Stimulated activated CD4-positive, alpha-beta T cell treated with anti-CD3 and anti-CD28 coated beads, Interleukin-1b, Interleukin-23, amount 100 ng/mL, for 4 hours (primary cell): ENCODE measurements at places on chromosomes 7 and 10.

GRCh38 chr7:83921271-83921940, 272.5 kb upstream of the SEMA3E start:
- no peak for DNase-seq

DNA sequence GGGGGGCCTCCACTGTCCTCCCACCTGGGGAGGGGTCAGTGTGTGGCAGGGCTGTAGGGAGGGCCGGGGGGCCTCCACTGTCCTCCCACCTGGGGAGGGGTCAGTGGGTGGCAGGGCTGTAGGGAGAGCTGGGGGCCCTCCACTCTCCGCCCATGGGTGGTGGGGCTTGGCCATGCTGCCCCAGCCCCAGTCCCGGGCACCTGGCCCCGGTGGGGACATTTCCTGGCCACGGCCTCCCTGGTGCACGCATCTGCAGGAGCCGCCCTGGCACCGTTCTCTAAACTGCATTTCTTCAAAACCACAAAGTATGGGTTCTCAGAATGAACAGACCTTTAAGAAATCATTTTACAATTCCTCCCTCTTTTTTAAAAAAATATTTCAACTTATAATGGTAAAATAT, 89.3 kb upstream of the PDGFA start:
- DNase-seq: no peak

DNA sequence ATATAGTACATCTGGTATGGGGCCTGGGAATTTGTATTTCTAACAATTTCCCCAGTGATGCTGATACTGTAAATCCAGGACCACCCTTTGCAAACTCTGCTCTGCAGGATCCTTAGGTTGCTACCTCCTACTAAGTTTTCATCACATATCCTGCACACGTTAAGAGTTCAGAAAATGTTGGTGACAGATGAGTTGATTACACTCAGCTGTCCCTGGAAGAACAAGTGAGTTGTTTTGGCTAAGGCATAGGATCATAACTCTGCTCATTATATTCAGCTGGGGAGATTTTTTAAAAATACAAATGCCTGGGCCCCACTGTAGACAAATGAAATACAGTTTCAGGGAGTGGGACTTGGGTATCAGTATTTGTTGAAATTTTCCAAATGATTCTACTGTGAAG, 274.6 kb upstream of the HABP2 start:
- no peak for DNase-seq

GRCh38 chr7:74455291-74455804, 1.6 kb downstream of the GTF2IRD1 start:
- DNase-seq: no peak
